ENCODE measurements at places on chromosomes 6 and 20. TPM values are rescaled to one million over a fixed set of nuclear protein-coding genes. Genes with fewer than 3 reads are reported as not detected.
A peak's percentile ranks its signal among the peaks of the same experiment; 100 is the strongest.

The RIMS1 gene
- total RNA-seq: 3.0 TPM

GRCh38 chr20:25280051-25280573 is 32.2 kb downstream of the PYGB start:
- H3K27me3 ChIP-seq: no peaks in the 10 kb centered on the region
- H3K4me3 ChIP-seq: no peak overlapping the region
- DNase-seq: no peak
- H3K4me1 ChIP-seq: no peaks in the 10 kb centered on the region

DNA sequence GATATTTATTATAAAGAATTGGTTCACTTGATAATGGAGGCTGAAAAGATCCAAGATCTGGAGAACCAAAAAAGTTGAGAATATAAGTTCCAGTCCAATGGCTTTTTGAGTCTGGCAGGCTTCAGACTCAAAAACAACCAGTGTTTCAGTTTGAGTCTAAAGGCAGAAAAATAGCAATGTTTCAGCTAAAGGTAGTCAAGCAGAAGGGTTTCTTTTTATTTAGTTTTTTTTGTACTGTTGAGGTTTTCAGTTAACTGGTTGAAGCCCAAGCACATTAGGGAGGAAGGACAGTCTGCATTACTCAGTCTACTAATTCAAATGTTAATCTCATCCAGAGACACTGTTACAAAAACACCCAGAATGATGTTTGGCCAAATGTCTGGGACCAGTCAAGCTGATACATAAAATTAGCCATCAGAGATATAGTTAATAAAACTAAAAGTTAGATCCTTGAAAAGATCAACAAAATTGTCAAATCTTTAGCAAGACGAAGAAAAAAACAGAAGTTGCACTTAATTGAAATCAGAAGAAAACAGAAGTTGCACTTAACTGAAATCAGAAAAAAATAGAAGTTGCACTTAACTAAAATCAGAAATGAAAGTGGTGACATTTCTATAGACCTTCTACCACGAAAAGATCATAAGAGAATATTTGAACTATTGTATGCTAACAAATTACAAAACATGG is 980.3 kb upstream of the FLRT3 start:
- no peaks in the 10 kb centered on the region for H3K4me1 ChIP-seq
- no peak for DNase-seq
- H3K27me3 ChIP-seq: no peaks in the 10 kb centered on the region
- H3K27ac ChIP-seq: no peak overlapping the region

The DDO gene
- total RNA-seq: 1.4 TPM

- peaks cover 4% of the 10 kb centered on the region for H3K4me1 ChIP-seq
- H3K36me3 ChIP-seq: no peaks in the 10 kb centered on the region
- DNase-seq: peak; percentile 54
- H3K27me3 ChIP-seq: no peaks in the 10 kb centered on the region
Measured at GRCh38 chr20:22411627-22412450, 172.5 kb downstream of the FOXA2 start.

GRCh38 chr6:117463762-117464665 is 18.5 kb upstream of the DCBLD1 start:
- H3K27me3 ChIP-seq: no peaks in the 10 kb centered on the region
- H3K27ac ChIP-seq: no peak overlapping the region
- H3K4me3 ChIP-seq: no peak overlapping the region
- peaks cover under 1% of the 10 kb centered on the region for H3K4me1 ChIP-seq

DNA sequence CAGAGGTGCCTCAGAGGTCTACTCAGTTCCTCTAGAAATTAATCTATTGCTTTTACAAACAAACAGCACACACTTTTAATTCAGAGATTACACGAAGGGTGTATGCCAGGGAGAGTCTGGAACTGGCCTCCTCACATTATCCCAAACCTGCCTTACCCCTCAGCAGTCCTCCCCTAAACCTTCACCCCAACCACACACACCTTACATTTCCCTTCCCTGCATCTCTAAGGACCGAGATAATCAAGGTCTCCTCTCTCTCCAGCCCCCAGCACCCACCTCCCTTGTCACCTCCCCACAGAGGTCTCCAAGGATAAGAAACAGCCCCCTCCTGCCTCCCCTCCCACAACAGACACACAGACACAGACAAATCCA is 6.1 kb downstream of the HLA-DRB1 start:
- H3K4me3 ChIP-seq: no peak overlapping the region
- DNase-seq: no peak
- H3K36me3 ChIP-seq: no peaks in the 10 kb centered on the region
- H3K27me3 ChIP-seq: no peaks in the 10 kb centered on the region
- no peaks in the 10 kb centered on the region for H3K4me1 ChIP-seq

The SPEF1 gene
- 0.34 TPM for total RNA-seq

DNA sequence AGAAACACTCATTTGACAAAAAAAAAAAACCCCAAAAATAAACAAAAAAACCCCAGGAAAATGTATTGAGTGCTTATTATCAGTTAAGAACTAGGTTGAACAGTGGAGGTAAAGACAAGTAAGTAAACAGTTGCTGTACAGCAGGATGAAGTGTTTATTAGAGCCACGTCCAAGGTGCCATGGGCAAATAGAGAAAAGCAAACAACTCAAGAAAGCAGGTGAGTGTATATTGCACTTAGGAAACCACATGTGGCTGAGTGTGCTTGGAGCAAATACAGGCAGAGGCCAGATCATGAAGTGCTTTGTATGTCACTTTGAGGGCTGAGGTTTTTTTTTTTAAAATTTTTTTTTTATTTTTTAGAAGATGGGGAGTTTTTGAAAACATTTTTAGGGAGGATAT is 98.3 kb downstream of the MACROD2 start:
- no peaks in the 10 kb centered on the region for H3K36me3 ChIP-seq
- H3K27me3 ChIP-seq: no peaks in the 10 kb centered on the region
- DNase-seq: no peak
- H3K27ac ChIP-seq: no peak overlapping the region
- H3K4me3 ChIP-seq: no peak overlapping the region
